ENCODE measurements at places on chromosomes 12 and 14.

DNA sequence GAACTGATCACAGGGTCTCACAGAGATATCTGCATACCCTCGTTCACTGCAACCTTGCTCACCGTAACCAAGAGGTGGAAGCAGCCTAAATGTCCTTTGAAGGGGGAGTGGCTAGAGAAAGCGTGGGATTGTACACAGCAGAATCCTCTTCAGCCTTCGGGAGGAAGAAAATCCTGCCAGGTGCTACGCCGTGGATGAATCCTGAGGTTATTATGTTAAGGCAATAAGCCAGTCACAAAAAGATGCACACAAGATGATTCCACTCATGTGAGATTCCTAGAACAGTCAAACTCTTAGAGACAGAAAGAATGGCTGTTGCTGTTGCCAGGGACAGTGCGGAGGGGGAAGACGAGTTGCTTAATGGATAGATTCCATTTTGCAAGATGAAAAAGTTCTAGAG lies 39.6 kb upstream of the SFSWAP start:
- no peak overlapping the region for H3K27ac ChIP-seq
- H3K4me3 ChIP-seq, result no peak overlapping the region
- peaks cover 24% of the 10 kb centered on the region for H3K27me3 ChIP-seq
- no peak for DNase-seq
- H3K36me3 ChIP-seq, result peaks cover 4% of the 10 kb centered on the region
- no peaks in the 10 kb centered on the region for H3K4me1 ChIP-seq

GRCh38 chr14:56515739-56516138 lies 63.9 kb upstream of the TMEM260 start:
- no peak overlapping the region for H3K4me3 ChIP-seq
- H3K4me1 ChIP-seq, result no peaks in the 10 kb centered on the region
- H3K27ac ChIP-seq, result no peak overlapping the region

- DNase-seq, result no peak
- H3K4me3 ChIP-seq, result no peak overlapping the region
- H3K36me3 ChIP-seq, result peaks cover 2% of the 10 kb centered on the region
- H3K27ac ChIP-seq, result no peak overlapping the region
- H3K4me1 ChIP-seq, result peaks cover 3% of the 10 kb centered on the region
Observed at GRCh38 chr14:55756557-55756956, 176.6 kb downstream of the KTN1 start.

- H3K27ac ChIP-seq, result no peak overlapping the region
- DNase-seq, result no peak
- H3K4me3 ChIP-seq, result no peak overlapping the region
- H3K27me3 ChIP-seq, result peaks cover 29% of the 10 kb centered on the region
- no peaks in the 10 kb centered on the region for H3K4me1 ChIP-seq
Observed at GRCh38 chr12:105449431-105449830, 118.9 kb downstream of the C12orf75 start.

DNA sequence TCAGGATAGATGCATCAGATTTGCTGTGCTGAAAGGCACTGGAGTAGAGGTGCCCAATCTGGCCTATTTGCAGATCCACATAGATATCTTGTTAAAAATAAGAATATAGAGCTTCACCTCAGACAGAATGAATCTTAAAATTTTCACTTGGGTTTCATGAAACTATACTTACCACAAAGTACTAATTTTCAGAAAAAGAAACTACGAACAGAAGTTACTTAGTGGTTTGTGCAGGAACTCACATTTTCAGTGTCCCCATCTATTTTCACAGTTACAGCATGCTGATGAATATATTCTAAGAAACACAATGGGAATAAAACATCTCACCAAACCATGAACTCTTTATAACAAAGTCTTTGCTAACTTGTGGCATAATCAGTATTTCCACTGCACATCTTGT lies 449.4 kb downstream of the RERGL start:
- no peaks in the 10 kb centered on the region for H3K36me3 ChIP-seq
- H3K27me3 ChIP-seq, result no peaks in the 10 kb centered on the region
- no peak overlapping the region for H3K27ac ChIP-seq

- no peaks in the 10 kb centered on the region for H3K27me3 ChIP-seq
- H3K36me3 ChIP-seq, result no peaks in the 10 kb centered on the region
Observed at GRCh38 chr12:106892075-106892474, 63.6 kb upstream of the TMEM263 start.

DNA sequence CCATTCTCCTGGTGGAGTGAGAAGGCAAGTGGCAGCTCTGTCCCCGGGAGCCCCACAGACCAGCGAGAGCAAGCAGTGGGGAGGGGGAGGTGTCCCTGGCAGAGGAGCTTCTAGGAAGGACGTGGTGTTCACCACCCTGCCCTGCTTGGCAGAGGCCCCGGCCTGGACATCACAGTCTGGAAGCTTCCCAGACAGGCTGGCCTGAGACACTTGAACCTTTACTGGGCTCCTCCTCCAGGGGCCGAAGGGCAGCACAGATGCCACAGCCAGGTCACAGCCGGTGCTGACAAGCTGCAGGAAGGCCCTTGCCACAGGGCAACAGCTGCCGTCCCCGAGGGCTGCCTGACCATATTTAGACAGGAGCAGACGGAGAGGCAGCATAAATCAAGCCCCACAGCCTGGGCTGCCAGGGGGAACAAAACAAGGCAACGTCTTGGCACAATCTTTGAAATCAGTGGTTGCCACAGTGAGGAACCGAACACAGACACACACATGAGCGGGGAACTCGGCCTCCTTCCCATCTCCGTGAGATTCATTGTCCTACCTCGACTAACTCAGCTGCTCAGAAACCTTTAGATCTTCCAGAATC lies 28.5 kb downstream of the PRIMA1 start:
- peaks cover 6% of the 10 kb centered on the region for H3K36me3 ChIP-seq
- DNase-seq, result no peak
- peaks cover 49% of the 10 kb centered on the region for H3K27me3 ChIP-seq
- peaks cover 7% of the 10 kb centered on the region for H3K4me1 ChIP-seq
- H3K27ac ChIP-seq, result no peak overlapping the region

DNA sequence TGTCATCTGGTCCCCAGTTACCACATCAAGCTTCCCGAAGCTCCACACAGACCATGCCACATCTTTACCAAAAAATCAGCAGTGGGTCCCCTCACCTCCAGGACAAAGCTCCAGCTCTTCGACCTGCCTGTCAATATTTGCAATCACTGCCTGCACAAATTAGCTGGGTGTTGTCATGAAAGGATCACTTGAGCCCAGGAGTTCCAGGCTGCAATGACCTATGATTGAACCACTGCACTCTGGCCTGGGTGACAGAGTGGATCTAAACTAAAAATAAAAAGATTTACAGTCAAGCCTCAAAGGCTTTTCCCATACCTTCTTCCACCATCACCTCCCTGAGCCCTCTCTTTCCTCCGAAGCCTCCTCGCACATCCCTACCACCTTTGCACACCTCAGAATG lies 7.2 kb downstream of the CD4 start:
- DNase-seq, result no peak
- H3K27ac ChIP-seq, result peak overlapping the region; percentile 83
- no peaks in the 10 kb centered on the region for H3K27me3 ChIP-seq
- H3K36me3 ChIP-seq, result peaks cover 18% of the 10 kb centered on the region
- H3K4me1 ChIP-seq, result peaks cover 59% of the 10 kb centered on the region

DNA sequence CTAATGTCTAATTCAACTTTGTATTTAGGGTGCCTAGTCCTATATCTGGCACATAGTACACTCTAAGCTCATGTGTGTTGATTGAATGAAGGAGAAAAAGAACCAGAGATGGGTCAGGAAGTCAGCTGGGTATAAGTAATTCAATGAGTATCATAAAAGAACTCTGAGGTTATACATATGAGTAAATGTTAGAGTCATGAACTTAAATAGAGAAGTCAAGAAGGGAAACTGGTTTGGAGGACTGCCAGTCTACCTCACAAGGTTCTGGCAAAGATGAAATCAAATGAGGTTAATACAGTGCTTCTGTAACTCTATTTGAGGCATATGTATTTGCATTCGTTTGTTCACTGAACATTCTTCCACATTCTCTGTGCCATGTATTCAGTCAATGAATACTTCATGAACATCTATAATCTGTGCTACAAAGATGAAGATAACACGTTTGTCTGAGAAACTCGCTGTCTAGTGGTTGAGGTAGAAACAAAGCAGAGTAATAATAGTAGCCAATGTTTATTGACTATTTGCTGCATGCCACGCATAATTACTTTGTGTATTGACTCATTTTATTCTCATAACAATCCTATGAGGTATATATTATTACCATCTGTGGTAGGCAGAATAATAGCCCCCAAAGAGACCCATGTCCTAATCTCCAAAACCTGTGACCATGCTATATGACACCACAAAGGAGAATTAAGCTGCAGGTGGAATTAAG lies 88.9 kb downstream of the PTGER2 start:
- peak overlapping the region; percentile 81 for H3K4me3 ChIP-seq
- peaks cover 3% of the 10 kb centered on the region for H3K36me3 ChIP-seq
- H3K4me1 ChIP-seq, result peaks cover 46% of the 10 kb centered on the region
- peak overlapping the region; percentile 30 for H3K27ac ChIP-seq
- DNase-seq, result no peak
- no peaks in the 10 kb centered on the region for H3K27me3 ChIP-seq

GRCh38 chr12:118432812-118433545 lies 56.6 kb downstream of the SUDS3 start:
- H3K36me3 ChIP-seq, result no peaks in the 10 kb centered on the region
- no peaks in the 10 kb centered on the region for H3K27me3 ChIP-seq
- no peak for DNase-seq
- no peak overlapping the region for H3K4me3 ChIP-seq
- H3K27ac ChIP-seq, result no peak overlapping the region

DNA sequence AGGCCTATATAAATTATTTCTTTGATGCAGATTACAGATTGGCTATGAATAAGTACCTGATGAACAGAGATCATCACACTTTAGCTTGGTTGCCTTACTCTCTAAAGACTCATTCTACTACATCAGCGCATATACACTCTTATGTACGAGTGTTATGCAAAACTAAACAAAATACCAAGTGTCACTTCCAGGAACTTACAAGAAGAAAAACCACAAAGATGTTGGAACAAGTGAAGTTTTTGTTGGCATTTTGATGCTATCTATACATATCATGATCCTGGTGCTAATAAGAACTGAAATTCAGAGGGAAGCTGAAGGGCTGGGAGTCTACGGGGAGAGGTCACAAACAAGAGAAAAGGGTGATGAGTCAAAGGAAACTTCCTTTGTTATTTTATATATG lies 47.9 kb upstream of the CERS5 start:
- no peaks in the 10 kb centered on the region for H3K27me3 ChIP-seq
- H3K27ac ChIP-seq, result no peak overlapping the region

DNA sequence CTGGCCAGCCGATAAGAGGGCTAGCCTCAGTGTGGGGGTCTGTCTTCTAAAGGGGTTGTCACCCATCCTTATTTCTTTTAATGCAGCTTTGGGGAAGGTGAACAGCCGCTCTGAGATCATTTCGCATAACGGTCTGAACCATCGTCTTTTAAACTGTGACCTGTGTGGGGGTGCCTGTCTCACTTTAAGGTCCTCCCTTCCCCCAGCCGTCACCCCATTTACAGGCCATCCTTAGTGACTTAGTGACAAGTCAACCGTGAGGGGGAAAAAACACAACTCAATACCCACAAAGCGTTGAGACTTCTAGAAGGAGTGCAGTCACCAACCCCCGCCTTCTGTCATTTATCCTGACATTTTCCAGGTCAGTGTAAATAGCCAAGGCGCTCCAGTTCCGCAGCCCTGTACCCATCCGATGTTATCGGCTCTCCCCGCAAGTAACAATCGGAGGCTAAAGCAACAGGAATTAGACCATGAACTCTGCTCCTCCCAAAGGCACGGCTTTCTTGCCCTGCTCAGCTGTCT lies 505 bp upstream of the DENND5B start:
- H3K4me3 ChIP-seq, result peak overlapping the region; percentile 88
- no peak overlapping the region for H3K27ac ChIP-seq
- peaks cover 5% of the 10 kb centered on the region for H3K36me3 ChIP-seq
- peaks cover 9% of the 10 kb centered on the region for H3K4me1 ChIP-seq
- peaks cover 58% of the 10 kb centered on the region for H3K27me3 ChIP-seq
